CD8-positive, alpha-beta T cell (primary cell): ENCODE measurements at places on chromosomes 4 and X.

DNA sequence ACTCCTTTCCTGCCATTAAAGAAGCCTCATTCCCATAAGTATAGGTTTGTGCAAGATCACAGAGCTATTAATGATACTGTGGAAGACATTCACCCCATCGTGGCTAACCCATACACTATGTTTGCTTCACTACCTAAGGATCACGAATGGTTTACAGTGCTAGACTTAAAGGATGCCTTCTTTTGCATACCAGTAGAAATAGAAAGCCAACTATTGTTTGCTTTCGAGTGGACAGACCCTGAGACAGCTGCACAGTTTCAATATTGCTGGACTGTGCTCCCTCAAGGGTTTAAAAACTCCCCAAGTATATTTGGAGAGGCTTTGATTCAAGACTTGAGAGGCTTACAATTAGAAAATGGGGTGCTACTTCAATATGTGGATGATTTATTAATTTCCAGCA, 16.0 kb upstream of the PAPSS1 start:
- DNase-seq, result no peak

DNA sequence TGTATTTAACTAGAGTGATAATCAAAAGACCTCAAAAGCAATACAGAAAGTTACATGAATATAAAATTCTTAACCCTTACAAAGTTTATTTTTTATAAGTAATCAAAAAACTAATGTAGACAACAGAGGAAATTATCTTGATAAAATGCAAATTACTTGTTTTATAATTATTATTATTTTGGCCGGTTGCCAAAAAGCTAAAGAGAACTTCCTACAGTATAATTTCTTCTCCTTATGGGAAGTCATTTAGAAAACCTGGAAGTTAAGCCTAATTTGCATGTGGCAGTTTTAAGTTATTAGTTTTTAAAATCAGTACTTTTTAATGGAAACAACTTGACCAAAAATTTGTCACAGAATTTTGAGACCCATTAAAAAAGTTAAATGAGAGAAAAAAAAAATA, 621.3 kb upstream of the PCDH10 start:
- DNase-seq, result no peak

GRCh38 chr4:47737326-47737725, 100.5 kb downstream of the CORIN start:
- DNase-seq, result no peak

DNA sequence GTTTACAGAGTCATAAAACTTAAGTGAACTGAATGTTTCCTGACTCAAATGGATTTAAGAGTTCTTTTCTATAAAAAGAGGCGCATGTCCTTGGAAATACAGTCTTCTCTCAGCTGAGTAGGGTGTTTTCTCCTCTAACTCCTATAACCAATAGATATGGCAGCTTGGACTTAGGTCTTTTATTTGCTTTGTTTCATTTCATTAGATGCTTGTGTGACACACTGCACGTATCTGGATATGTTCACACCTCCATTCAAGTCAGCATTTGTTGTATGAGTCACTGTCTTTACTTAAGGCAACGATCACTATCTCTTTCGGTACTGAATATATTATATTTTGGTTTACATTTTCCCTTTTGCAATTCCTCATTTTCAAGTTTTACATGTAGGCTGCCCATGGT, 136.6 kb downstream of the ARSF start:
- DNase-seq, result no peak

DNA sequence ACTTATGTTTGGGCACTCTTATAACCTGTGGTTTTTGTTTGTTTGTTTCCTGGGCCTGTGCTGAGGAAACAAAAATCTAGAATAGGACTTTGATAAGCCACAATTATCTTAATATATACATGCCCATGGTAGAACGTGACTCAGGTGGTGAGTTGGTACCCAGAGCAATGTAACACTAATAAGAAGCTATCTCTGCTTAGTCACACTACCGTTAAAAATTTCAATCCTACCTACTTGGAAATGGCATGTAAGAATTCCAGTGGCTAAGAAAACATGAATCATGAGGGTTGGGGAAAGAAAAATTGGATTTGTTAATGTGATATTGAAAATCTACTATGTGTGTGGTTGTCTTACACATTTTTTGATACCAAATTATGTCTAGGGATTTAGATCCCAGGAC, 30.5 kb upstream of the ADGRG2 start:
- no peak for DNase-seq

- no peak for DNase-seq
Observed at GRCh38 chr4:109629775-109630174, 69.7 kb downstream of the MCUB start.
